Fibroblast of skin of right quadriceps (primary cell): ENCODE measurements at places on chromosomes 4 and X.

- peak; percentile 97 for DNase-seq
Measured at GRCh38 chr4:38132107-38132673, 172.0 kb downstream of the PTTG2 start.

- DNase-seq: peak; percentile 65
Measured at GRCh38 chr4:141417387-141417786, 196.7 kb downstream of the ZNF330 start.

GRCh38 chrX:70262952-70263567 lies 3.1 kb upstream of the P2RY4 start:
- peak; percentile 4 for DNase-seq

GRCh38 chrX:21926527-21927278 lies 13.8 kb upstream of the SMS start:
- peak; percentile 96 for DNase-seq

DNA sequence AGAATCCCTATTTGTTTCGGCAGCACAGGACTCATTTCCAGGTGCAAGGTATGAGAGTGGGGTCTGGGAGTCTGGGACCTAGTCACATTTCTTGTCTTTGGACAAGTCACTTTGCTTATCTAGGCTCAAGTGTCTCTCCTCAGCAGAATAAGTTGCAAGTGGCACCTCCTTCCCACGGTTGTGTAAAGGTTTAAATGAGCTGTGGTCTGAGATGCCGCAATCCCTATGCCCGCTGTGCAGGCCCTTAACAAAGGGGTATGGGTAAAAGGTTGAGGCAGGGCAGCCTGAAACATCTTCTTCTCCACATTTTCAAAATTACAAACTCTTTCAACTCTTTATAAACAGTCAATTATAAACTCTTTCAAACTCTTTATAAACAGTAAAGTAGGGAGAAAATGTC lies 93.7 kb downstream of the RTL5 start:
- no peak for DNase-seq

GRCh38 chrX:119692191-119693039 lies 553 bp downstream of the SEPTIN6 start:
- DNase-seq: peak; percentile 34

DNA sequence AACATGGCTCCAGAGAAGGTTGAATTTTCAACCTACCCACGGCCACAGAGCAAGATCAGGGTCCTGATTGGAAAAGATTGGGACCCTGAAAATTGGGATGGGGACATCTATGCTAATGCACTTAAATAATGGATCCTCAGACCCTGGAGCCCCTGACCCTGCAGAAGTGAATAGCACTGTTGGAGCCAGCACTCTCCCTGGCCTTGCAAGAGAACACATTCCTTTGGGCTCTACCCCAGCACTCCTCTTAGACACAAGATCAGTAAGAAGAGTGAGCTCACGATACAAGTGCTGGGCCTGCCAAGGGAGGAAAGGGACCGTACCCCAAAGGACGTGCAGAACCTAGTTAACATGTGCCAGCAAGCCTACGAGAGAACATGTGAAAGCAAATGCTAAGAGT lies 19.9 kb downstream of the CXCL13 start:
- DNase-seq: no peak

- DNase-seq: peak; percentile 59
Measured at GRCh38 chr4:73653695-73654106, 33.5 kb upstream of the RASSF6 start.

DNA sequence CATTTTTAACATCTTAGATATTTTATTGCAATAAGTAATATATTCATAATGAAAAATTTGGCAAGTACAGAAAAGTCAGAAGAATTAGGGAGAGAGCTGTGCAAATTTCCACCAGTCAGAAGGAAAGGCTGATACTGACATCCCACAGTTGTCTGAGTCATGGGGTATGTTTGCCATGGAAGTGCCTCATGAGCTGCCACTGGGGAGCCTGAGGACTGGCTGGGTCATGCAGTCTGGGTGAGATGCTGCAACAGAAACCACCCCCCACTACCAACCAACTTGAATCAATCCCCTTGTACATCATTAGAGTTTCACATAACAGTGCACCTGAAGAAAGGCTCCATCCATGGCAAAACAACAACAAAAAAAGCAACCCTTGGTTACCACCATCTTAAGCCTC lies 45.2 kb upstream of the ENPP6 start:
- peak; percentile 17 for DNase-seq

GRCh38 chr4:52863324-52863723 lies 1.2 kb downstream of the RASL11B start:
- no peak for DNase-seq

DNA sequence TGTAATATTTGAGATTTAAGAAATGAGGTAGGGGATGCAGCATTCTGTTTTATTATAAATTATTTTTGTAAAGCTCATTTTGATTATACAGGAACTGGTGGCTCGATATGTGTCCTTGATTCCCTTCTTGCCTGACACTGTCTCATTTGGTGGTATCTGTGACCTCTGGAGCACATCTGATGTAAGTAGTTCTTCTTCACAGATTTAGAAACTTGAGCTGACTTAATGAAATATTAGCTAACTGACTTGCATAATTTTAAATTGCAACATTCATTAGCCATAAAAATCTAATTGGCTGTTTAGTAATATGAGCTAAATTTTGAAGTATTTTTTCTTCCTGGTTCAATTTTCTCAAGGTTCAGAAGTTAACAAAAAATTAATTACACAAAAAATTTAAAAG lies 69.1 kb downstream of the FBXL5 start:
- DNase-seq: peak; percentile 11

- DNase-seq: no peak
Measured at GRCh38 chrX:13043138-13043537, 1.3 kb downstream of the FAM9C start.

GRCh38 chrX:136121788-136122187 lies 25.5 kb upstream of the FHL1 start:
- DNase-seq: peak; percentile 22

DNA sequence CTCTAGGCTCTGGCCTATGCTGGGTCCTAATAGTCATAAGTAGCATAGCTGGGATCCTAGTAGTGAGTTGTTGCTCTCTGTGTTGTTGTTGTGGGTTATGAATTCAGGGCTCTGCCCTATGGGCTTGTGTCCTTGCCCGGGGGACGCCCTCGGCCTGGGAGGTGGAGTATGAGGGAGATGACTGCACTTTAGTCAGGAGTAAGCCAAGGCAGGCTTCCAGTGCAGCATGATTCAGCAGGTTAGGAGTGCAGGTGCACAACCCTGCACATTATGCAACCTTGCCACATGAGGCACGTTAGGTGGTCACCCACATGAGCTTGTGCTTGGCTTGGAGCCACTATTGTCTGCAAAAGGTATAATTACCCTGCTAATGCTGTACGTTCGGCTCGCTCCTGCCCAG lies 58.4 kb upstream of the CCDC149 start:
- DNase-seq: no peak

DNA sequence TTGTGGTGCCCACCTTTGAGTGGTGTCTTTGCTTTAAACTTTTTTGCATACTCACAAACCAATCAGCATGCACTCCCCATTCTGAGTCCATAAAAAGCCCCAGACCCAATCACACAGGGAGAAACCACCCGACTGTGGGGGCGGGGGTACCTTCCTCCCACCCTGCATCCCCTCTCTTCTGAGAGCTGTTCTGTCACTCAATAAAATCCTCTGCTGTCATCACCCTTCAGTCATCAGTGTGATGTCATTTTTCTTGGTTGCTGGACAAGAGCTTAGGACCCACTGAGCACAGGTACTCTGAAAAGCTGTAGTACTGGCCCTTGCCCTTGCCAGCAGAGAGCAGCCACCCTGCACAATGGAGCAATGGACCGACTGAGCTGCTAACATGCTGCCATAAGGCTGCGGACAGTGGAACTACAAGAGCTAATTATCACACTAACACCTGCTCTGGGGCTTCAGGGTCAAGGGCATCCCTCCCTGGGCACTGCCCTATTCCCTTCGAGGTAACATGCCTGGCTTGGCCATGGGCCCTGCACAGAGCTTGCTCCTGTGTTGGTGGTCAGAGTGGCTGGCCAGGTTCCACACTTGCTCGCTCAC lies 62.9 kb upstream of the PGRMC2 start:
- DNase-seq: no peak

- no peak for DNase-seq
Measured at GRCh38 chrX:38192007-38192810, 28.5 kb downstream of the SRPX start.
